Daoy (cell line): ENCODE measurements at places on chromosomes 2 and 18. TPM values are rescaled to one million over a fixed set of nuclear protein-coding genes. Genes with fewer than 3 reads are reported as not detected.
A peak's percentile ranks its signal among the peaks of the same experiment; 100 is the strongest.

DNA sequence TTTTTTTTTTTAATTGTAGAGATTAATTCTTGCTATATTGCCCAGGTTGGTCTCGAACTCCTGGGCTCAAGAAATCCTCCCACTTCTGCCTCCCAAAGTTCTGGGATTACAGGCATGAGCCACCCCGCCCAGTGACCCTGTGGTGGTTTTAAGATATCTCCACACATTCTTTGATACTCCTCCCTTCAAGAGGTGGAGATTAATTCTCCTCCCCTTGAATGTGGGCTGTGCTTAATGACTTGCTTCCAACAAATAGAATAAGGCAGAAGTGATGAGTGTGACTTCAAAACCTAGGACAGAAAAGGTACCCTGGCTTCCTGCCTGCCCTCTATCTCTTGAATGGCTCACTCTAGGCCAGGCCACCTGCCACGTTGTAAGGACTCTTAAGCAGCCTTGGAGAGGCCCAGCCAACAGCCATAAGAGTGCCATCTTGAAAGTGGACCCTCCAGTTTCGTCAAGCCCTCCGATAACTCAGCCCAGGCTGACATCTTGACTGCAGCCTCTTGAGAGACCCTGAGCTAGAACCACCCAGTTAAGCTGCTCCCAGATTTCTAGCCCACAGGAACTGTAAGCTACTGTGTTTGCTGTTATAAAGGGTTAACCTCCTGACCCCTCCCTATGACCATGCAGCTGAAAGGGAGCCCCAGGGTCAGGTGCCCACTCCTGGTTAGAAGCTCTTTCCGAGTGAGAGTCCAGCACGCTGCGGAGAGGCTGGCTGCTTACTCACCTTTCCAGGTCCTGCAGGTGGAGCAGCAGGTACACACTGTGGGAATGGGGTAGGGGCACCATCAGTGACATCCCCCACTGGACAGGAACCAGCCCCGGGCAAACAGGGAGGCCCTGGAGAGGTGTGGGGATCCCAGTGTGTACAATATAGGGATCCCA is 27.6 kb downstream of the MRPL35 start:
- no peak for DNase-seq

DNA sequence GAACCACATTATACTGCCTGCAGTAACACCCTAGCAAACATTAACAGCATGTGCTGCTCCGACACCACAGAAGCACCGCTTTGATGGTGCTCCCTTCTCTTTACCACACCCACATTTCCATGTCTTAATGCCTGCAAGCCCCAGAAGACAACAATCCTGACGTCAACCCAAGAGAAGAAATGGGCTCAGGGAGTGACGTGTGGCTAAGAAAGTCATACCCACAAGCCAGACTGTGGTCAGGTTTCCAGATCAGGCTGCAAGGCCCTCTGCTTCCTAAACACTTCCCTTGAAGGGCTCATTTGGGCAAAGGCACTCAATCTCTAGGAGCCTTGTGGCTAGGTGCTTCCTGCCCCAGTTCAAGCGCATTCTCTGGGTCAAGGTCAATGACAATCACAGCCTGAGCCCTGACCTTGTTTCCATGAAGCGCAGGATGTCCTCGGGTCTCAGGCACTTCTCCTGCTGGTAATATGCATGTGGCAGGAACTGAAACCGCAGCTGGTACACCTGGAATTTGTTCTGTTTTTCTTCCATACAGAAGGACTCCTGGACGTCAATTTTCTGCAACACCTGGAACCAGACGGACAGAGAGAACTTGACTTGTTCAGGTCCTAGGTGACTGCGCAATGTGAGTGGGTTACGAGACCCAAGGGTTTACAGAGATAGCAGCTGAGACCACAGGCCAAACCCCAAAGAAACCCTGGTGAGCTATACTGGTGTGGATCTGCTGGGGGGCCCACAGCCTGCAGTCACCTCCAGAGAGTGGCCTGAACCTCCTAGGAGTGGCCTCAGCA is 67.2 kb downstream of the POLR1A start:
- peak; percentile 25 for DNase-seq

DNA sequence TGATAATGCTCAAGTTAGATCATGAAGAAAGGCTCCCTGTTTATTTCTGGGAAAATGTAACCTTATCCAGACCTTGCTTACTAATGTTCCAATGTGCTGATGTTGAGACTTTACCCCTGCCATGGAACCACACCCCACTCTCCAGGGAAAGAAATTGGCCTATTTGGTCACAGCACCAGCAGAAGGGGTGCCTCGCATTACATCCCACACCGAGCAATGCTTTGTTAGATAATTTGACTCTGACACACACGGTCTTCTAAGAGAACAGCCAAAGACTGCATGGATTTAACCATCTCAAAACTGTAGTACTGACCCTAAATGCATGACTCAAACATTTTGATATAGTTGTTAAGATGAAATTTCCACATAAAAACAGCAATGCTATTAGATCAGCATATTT is 152.1 kb upstream of the CCDC150 start:
- DNase-seq: no peak

Gene ATL2
- 132 and 169 TPM in 2 replicates for total RNA-seq

Gene MREG
- 14.8 and 18.0 TPM in 2 replicates for total RNA-seq

Gene PLCD4
- total RNA-seq: 0.06 TPM in 1 of 2 replicates, not detected in the other
